ENCODE measurements at places on chromosomes 2 and 18.
A peak's percentile ranks its signal among the peaks of the same experiment; 100 is the strongest.

- no peak for DNase-seq
These were observed 19.9 kb upstream of the TMEM131 start for GRCh38 chr2:98015671-98016070.

- DNase-seq: no peak
These were observed 95.1 kb downstream of the B3GNT2 start for GRCh38 chr2:62291052-62291451.

DNA sequence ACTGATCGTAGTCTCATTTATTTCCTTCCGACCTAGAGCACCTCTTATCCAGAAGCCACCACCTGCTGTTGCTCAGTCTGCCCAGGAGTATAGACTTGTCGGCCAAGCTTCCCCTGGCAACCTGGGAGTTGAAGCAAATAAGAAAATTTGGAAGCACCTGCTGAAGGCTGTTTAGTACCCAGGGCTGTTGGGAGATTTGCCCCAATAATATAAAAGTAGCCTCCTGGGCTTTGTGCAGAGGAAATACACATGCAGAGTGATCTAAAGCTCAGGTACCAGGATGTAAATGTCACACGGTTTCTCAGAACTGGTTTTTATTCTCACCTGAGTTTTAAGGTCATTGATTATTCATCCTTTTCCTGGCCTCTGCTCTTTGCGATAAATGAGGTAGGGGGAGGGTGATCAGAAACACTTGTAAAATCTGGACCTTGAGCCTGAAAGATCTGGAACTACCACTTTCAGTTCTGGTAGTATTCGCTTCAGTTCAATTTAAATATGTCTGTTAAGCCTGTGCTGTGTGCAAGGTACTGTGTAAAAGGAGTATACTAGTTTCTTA, 789 bp upstream of the COX7A2L start:
- DNase-seq: no peak

GRCh38 chr2:10536569-10537133, 88.5 kb upstream of the ODC1 start:
- no peak for DNase-seq

GRCh38 chr2:121386707-121387106, 101.7 kb upstream of the TFCP2L1 start:
- DNase-seq: no peak

DNA sequence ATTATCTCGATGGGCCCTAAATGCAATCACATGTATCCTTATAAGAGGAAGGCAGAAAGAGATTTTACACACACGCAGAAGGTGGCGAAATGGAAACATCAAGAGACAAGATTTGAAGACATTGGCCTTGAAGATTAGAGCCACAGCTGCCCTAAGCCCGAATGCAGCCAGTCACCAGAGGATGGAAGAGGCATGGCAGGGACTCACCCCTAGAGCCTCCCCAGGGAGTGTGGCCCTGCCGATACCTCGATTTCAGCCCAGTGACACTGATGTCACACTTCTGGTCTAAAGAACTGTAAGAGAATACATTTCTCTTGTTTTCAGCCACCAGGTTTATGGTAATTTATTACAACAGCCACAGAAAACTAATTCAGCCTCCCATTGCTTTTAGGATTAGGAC, 17.4 kb downstream of the TTC39C start:
- DNase-seq: no peak

- DNase-seq: no peak
These were observed 258.0 kb downstream of the GLI2 start for GRCh38 chr2:120993661-120994060.

GRCh38 chr2:165825041-165825440, 31.0 kb upstream of the GALNT3 start:
- DNase-seq: no peak

GRCh38 chr2:197037863-197038398, 111.4 kb upstream of the PGAP1 start:
- no peak for DNase-seq

DNA sequence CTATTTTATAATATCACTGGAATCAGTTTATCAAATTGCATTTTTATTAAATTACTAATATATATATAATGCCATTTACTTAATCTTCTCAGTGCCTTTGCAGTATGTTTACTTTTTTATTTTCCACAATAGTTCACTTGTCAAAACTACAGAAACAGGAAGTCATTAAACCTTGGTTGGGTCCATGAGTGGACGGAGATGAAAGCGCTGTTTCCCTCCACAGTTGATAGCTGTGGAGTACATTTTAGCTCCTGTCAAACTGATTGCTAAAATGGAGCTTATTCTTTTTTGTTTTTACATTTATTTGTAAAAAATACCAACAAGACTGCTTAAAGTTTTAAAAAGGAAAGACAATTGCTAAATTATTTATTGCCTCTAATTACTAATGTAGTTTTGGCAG, 19.2 kb downstream of the MFF start:
- no peak for DNase-seq

DNA sequence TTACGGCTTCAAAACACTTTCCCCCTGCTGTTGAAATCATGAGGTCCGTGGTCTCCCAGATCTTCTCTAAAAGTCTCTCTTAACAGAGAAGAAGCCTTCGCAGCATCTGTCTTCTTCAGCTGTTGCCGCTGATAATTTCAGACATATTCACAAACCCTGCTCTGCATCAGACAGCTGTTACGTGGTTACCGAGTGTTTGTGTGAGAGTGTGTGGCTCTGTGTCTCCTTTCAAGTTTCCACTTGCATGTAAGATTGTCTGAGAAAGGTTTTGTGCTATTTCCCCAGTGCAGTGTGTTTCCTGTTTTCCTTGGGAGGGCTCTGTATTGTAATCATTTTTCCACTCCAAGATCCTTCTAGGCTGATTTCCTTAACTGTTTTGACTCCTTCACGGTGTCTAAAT, 32.8 kb downstream of the MAIP1 start:
- DNase-seq: no peak

DNA sequence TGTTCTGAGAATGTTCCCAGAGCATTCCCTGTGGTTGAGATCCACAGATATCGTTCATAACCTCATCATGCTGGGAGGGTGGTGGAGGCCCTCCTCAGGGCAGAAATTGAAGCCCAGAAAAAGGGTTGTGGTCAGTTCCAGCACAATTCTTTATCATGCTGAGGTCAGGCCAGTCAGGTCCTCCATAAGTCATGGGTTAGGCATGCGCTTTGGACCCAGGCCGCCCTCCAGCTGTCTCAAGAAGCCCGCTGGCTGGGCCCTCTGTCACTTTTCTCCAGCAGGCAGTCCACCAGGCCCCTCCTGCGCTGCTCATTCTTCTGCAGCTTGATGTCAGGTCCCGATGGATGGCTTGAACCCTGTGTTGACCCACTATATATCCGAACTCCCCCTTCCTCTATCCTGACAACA, 151.1 kb upstream of the NT5C1B start:
- DNase-seq: no peak

DNA sequence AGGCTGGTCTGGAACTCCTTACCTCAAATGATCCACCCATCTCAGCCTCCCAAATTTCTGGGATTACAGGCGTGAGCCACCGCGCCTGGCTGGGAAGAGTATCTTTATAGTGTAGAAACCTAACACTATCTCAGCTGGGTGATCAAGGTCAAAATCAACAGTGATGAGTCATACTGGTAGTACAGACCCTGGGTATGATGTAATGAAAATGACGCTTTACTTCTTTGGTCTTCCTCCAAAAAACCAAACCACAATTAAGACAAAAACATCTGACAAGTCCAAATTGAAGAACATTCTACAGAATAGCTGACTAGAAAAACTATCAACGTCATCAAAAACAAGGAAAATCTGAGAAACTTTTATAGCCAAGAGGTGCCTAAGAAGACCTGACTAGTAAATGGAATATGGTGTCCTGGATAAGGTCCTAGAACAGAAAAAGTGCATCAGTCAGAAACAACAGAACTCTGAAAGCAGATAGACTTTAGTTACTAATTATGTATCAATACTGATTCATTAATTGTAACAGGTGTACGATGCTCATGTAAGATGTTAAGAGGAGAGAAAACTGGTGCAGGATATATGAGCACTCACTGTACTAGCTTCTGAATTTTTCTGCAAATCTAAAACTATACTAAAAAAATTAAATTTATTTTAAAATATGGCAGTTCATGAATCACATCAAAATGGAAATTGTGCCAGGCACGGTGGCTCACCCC, 25.4 kb downstream of the PDCL3 start:
- peak; percentile 9 for DNase-seq

DNA sequence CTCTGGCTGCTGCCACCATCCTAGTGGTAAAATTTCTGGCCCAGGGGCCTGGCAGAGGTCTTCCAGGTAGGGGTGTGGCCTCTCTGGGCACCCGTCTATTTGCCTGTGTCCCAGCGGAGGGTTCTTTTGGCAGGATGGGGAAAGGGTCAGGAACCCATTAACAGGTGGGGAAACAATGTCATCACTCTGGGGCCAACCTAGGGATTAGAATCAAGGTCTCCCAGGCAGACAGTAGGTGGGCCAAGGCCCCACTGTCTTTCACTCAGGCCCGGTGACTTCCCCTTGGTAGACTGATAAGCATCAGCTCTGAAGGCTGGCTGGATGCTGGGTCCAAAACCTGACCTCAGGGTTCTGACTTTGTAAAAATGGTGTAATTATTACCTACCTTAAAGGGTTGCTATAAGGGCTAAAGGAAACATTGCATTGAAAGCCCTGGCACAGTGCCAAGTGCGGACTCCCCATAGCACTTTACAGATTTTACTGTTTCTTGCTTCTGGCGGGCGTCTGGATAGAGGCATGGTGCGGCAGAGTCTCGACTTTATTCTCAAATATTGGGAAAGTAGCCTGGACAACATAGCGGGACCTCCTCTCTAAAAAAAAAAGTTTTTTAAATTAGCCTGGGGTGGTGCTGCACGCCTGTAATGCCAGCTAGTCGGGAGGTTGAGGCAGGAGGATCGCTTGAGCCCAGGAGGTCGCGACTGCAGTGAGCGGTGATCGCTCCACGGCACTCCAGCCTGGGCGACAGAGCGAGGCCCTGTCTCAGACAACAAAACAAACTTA, 2.2 kb downstream of the LBX2 start:
- no peak for DNase-seq

DNA sequence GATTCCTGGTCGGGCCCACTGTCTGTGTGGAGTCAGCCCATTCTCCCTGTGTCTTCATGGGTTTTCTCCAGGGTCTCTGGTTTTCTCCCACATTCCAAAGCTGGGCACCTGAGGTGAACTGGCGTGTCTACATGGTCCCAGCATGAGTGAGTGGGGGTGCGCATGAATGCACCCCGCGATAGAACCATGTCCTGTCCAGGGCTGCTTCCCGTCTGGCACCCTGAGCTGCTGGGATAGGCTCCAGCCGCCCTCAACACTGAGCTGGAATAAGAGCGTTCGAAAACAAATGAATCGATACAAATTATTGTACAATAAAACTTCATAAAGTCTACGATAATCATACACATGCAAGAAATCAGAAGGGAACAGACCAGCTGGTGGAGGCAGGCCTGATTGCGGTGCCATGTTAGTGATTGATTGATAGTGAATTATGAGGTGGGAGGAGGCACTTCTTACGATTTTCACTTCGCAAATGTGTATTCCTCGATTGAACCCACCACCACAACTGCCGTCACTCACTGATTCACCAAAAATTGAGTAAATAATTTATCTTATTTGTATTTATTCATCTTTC, 186.6 kb downstream of the MGAT5 start:
- no peak for DNase-seq

DNA sequence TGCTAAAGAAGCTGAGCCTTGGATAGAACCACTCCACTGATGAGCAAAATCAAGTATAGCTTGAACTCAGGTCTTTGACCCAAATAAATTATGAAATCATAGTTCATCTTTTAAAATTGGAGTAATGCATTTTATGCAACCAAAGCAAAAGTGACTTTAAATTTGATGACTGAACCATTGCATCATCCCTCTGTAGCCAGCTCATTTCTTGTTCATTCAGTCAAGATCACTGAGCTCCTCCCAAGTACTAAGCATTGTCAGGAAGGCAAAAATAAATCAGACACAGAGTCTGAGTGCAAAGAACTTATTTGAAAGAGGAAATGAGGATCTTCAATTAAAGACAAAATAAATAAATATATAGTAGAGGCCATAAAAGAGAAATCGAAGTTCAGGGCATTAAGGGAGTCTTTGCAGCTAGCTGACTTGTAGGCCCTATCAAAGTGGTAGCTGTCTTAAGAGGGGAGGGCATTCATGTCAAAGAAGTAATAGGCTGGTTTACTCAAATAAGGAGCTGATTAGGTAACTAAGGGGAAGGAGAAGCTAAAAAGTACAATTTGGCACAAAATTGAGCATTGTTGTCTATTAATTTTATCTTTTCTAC, 411.8 kb downstream of the MTX2 start:
- DNase-seq: no peak

GRCh38 chr2:168708080-168708479, 94.4 kb upstream of the NOSTRIN start:
- DNase-seq: no peak

- DNase-seq: no peak
These were observed 509.6 kb downstream of the CMPK2 start for GRCh38 chr2:6355886-6356761.

DNA sequence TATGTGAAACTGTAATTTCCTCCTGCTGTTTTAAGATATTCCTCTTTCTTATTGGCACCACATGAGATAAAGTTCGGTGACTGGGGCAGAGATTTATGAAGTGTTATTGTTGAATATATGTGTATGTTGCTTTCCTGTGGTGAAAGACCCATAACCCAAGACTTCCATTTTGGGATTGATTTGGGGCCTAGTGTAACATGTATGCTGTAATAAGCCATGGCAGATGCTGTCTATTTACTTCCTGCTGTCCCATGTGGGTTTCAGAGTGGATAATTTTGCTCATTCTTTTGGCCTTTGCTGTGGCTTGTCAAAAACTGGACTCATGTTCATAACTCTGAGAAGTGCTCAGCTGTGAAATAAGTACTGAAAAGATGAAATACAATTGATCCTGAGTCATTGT, 10.8 kb upstream of the MYO1B start:
- no peak for DNase-seq

DNA sequence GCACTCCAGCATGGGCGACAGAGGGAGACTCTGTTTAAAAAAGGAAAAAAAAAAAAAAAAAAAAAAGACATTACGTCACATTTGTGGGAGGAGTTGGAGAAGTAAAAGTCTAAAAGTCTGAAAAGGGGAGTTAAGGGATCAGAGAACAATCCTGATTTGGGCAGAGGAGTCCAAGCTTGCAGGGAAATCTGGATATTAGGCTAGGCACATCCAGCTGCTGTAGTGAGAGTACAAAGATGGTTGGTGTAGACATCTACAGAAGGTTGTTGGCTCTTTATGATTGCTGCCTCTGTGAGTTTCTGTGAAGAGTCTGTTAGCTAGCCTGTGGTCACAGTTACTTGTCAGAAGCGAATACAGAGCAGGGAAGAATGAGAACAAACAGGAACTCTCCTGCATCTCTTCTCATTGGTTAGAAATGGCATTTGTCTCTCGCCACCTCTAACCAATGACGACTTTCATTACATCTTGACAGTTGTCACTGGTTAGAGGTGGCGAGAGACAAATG, 3.3 kb upstream of the OSBPL6 start:
- DNase-seq: no peak

DNA sequence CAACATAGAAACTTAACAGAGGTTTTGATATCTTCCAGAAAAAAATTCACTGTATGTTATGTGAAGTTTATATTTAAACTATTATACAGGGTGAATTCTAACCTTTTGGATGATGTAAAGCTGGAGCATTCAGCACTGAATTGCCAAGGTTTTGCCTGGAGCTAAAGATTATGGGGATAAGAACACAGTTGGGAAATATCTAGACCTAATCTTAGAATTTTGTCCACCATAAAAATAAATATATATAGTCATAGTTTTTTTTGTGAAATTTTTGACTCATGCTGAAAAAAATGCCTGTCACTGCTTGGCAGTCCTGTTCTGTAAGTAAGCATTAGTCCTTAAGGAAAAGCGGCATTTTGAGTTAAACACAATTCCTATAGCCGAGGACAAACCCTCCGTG, 339.3 kb upstream of the TMEFF2 start:
- DNase-seq: no peak

- no peak for DNase-seq
These were observed 527 bp downstream of the IGFBP5 start for GRCh38 chr2:216694826-216695217.
